Peyer's patch (tissue), 4 donors: ENCODE measurements at places on chromosomes 2 and 18. TPM values are rescaled to one million over a fixed set of nuclear protein-coding genes. Genes with fewer than 3 reads are reported as not detected.

The TUBA3E gene
- total RNA-seq, result not detected

The RAD51AP2 gene
- not detected for total RNA-seq

The GALNT3 gene
- 32.2 TPM for total RNA-seq

The ALK gene
- 0.88 TPM for total RNA-seq

The DES gene
- 85.0 TPM for total RNA-seq

The ACVR1C gene
- total RNA-seq, result 5.0 TPM

The RHOB gene
- total RNA-seq, result 488 TPM

The YIPF4 gene
- total RNA-seq, result 19.6 TPM

The TFCP2L1 gene
- total RNA-seq, result 5.0 TPM

The CCDC68 gene
- total RNA-seq, result 99.7 TPM

The TM4SF20 gene
- 242 TPM for total RNA-seq

The NEU2 gene
- not detected for total RNA-seq

The KCNS3 gene
- total RNA-seq, result 76.7 TPM

The WDPCP gene
- 6.8 TPM for total RNA-seq
